ENCODE measurements at places on chromosomes 6 and 20. TPM values are rescaled to one million over a fixed set of nuclear protein-coding genes. Genes with fewer than 3 reads are reported as not detected.

The ARHGAP18 gene
- 47.1 TPM for total RNA-seq

DNA sequence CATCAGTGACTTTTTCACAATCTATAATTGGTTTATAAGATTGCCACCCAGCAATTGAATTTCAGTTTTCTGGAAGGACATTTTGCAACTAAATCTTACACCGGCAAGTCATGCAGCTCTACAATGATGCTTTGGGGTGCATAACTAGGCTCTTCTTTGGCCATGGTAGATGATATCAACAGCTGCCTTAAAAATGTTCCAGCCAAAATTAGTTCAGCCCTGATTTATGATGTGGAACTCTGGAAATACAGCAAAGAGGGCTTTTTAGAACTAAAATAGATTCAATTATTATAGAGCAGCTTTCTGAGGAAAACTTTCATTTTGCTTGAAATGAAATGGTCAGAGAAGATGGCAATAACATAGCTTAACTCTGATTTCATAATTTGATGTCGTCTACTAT is 18.4 kb upstream of the MCM9 start:
- no peak for DNase-seq

DNA sequence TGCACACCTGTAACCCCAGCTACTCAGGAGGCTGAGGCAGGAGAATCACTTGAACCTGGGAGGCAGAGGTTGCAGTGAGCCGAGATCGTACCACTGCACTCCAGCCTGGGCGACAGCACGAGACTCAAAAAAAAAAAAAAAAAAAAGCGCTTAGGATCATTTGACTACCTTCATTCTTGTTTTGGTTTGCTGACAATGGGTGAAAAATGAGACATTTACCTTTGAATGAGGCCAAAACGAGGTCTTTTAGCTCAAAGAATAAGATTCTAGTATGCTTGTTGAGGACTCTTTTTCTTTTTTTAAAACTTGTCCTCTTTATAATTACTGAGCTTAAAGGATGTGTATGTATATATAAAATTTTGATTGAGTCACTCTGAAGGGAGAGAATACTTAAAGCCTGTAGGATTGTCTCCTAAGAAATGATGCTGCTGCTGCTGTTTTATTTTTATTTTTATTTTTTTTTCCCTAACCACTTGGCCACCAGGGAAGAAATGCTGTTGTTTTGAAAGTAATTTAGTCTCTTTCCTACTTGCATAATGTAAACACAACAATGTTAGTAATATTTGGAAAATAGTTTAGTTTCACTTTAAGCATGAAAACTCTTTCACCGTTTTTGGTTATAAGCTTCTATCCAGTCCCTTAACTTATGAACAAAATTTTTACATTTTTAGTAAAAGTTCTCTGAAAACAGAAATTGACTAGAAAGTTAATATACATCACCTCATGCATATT is 7.9 kb downstream of the UBR2 start:
- DNase-seq: peak; percentile 44

- no peak for DNase-seq
These were observed 34.1 kb downstream of the UTRN start for GRCh38 chr6:144319211-144319610.

- no peak for DNase-seq
These were observed 12.2 kb downstream of the BEND3 start for GRCh38 chr6:107103082-107103481.

The C20orf141 gene
- total RNA-seq: 0.32 TPM

- DNase-seq: peak; percentile 73
These were observed 51.4 kb downstream of the TGM2 start for GRCh38 chr20:38113401-38114325.

The PSMB8 gene
- 72.5 TPM for total RNA-seq

The LGSN gene
- 0.32 TPM for total RNA-seq

DNA sequence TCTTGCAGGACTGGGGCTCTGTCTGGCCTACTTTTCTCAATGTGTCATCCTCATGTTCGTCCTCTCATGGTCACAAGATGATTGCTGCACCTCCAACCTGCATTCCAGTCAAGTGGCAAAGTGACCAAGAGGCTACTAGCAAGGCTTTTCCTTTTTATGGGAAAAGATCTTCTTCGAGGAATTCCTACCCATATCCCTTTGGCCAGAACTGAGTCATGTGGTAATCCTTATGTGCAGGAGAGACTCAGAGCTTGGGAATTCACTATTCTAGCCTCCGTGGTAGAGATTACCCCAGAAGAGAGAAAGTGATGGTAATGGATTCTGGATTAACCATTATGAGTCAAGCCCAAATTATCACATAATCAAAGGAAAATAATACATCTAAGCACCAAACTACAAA is 162.7 kb downstream of the KCNQ5 start:
- peak; percentile 47 for DNase-seq

The ITPA gene
- 40.3 TPM for total RNA-seq

- no peak for DNase-seq
These were observed 15.1 kb downstream of the BMP7 start for GRCh38 chr20:57251344-57251743.

The GRM4 gene
- under 0.01 TPM for total RNA-seq

DNA sequence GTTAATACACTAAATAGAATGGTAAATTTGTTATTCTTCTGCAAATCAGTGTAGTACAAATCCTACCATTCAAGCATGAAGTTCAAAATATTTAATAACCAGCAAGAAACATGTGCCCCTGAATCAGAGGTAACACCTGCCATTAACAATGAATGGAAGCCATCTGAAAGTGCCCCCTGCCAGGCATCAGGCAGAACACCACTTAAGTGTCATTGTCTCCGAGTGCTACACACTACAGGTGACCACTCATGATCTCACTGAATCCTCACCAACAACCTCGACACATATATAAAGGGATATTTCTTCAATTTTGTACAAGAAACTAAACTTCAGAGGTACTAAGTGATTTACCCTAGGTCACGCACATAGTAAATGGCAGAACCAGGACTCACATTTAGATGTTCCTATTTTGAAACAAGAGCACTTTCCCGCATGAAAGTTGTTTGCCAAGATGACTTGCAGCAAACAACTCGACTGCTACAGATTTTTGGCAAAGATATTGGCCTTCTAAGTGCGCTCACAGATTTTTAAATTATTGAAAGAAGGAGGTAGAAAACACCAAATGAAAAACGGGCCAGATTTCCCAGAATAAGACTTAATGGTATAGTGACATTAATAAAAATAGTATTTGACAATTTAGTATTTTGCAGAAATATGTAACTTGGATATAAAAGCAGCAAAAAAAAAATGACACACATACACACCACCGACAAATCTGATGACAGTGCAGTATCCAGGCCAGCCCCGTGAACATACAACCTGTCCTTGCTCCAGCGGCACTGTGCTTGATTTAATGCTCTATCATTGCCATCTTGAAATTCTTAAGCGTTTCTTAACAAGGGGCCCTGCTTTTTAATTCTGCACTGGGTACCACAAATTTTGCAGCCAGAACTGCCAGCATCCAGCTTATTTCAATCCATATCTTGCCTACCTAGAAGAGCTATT is 274.5 kb downstream of the ALDH8A1 start:
- DNase-seq: no peak

The KIF25 gene
- total RNA-seq: under 0.01 TPM

- no peak for DNase-seq
These were observed 112.7 kb upstream of the CD93 start for GRCh38 chr20:23198815-23199214.

- DNase-seq: peak; percentile 67
These were observed at the start of gene SCGN for GRCh38 chr6:25652007-25652515. SCGN (plus strand) TSS chr6:25652215; CDS start chr6:25652404, 189 bp downstream.

GRCh38 chr6:116667623-116668022 is 943 bp downstream of the ZUP1 start:
- DNase-seq: no peak

The FRK gene
- total RNA-seq: 0.43 TPM

The FKBP1C gene
- total RNA-seq: 0.43 TPM

DNA sequence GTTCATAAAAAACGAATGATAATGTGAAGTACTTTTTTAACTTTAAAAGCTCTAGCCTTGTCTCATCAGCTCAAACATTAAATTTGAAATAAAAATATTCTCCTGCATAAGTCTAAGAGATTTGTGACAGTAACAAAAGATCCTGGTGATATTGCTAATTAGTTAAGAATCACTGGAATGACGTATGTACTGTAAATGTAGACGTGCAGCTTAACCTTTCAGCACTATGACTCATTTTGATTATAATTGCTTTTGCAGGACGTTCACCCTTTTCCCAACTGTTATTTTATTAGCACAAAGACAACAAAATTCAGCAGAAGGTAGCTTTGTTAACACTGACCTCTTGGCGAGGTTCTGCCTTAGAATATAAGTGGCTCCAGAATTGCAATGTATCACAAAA is 68.6 kb downstream of the TENT5A start:
- peak; percentile 79 for DNase-seq

The FNDC1 gene
- total RNA-seq: under 0.01 TPM

- no peak for DNase-seq
These were observed 147.0 kb downstream of the TENT5A start for GRCh38 chr6:81605526-81605925.

The NRN1 gene
- total RNA-seq: not detected

DNA sequence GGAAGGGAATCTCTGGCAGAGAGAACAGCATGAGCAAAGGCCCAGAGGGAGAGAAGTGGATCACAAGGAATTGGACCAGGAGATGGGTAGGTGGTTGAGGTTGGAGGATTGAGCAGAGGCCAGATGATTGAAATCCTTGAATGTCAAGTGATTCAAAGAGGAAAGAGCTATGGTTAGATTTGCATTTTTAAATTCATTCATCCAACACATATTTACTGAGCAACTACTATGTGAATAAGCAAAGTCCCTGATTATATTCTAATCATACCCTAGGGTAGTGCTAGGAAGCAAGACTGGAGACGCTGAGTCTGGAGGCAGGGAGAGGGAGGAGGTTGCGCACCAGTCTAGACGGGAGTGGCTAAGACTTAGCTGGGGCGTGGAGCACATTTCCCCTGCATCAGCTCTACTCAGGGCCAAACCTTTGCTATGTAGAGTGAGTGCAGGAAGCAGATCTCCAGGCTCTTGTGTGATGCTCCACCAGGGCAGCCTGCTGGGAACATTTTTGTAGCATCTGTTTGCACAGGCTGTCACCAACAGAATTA is 40.2 kb downstream of the EYA2 start:
- DNase-seq: no peak

The PTGIS gene
- 6.1 TPM for total RNA-seq

GRCh38 chr20:40160097-40160550 is 528.9 kb downstream of the MAFB start:
- DNase-seq: peak; percentile 45

The GABRR2 gene
- 0.32 TPM for total RNA-seq

DNA sequence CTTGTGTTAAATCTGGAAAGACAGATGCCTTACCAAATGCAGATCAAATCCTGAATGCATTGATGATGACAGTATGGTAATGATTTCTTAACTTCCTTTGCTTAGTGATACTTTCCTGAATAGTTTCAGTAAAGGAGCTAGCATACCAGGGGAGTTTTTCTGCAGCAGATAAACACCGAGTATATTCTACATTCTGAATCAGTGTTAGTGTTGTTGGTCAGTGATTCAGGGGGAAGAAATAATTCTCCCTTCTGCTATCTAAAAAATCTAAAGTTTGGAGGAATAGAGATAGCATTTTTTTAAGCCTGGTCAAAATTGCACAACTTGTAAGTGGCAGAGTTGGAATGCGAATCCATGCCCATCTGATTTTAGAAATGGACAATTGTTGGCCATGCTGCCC is 512.2 kb upstream of the MARCKS start:
- no peak for DNase-seq

GRCh38 chr6:166904101-166904746 is 52.1 kb downstream of the RNASET2 start:
- no peak for DNase-seq

Data from fibroblast of villous mesenchyme (primary cell).